ENCODE measurements at places on chromosomes 13 and 19. TPM values are rescaled to one million over a fixed set of nuclear protein-coding genes. Genes with fewer than 3 reads are reported as not detected.

The ZNF266 gene
- total RNA-seq = 5.7 TPM

The S1PR5 gene
- total RNA-seq = 0.74 TPM

The P2RY11 gene
- 1.00 TPM for total RNA-seq

The ZNF530 gene
- total RNA-seq = 2.6 TPM

The MIDN gene
- total RNA-seq = 10.0 TPM

The GPR4 gene
- not detected for total RNA-seq

The RASIP1 gene
- 1.3 TPM for total RNA-seq
